ENCODE measurements at places on chromosomes 6 and 20. TPM values are rescaled to one million over a fixed set of nuclear protein-coding genes. Genes with fewer than 3 reads are reported as not detected.

Gene MATN4
- 0.10 TPM for total RNA-seq

Gene RPS10
- 941 TPM for total RNA-seq

Gene CDSN
- total RNA-seq = not detected

Gene NKX2-2
- not detected for total RNA-seq

Gene FAM217A
- not detected for total RNA-seq

Gene NKAIN2
- total RNA-seq = 37.9 TPM

Gene CCN5
- total RNA-seq = 1.6 TPM

Gene DNMT3B
- total RNA-seq = 4.7 TPM

Gene ARMC2
- 9.2 TPM for total RNA-seq

Gene POLH
- 25.8 TPM for total RNA-seq

Gene ADGRF4
- total RNA-seq = not detected

Gene GTSF1L
- total RNA-seq = not detected

Gene TCF21
- not detected for total RNA-seq

DNA sequence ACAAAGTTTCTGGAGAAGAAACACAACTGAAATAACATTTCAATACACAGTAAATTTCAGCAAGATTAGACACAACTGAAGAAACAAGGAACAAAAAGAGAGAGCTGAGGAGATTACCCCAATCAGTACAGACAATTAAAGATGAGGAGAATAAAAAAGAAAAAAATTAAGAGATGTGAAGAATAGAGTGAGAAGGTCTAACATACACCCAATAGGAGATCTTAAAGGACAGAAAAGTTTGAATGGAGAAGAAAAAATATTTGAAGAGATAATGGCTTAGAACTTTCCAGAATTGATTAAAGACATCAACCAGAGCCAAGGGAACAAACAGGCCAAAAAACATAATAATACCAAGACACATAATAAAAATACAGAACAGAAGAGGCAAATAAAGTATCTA lies 116.4 kb downstream of the HUS1B start:
- DNase-seq = no peak

DNA sequence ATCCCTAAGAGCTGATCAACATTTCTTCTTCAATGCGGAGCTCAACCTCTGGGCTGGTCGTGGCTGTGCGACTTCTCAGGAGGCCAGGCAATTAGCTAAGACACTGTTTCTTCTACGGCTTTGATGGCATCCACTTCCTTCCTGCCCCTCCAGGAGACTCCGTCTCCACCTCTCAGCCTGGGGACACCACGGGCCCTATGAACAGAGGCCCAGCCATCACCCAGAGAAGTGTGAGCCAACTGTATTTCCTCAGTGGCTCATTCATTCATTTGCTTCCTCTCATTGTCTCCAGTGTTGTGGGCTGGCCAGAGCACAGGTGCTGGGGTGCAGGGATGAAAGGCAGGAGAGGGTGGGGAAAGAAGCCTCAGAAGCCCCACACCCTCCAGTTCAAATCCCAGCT lies 51.8 kb upstream of the APCDD1L start:
- peak; percentile 24 for DNase-seq

DNA sequence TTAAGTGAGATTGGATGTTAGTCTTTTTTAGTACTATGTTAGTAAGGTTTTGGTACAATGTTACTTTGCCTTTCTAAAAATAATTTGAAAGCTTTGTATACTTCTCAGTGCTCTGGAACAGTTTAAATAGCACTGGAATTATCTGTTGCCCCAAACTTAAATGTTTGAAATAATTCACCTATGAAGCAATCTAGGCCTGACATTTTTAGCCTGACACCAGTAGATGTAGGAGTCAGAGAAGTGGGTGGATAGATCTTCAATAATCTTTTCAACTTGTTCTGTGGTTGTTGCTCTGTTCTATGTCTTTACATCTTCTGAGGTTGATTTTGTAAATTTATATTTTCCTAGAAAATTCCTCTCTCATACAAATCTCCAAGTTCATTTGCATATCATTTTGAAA lies 103.1 kb upstream of the ADGRF1 start:
- no peak for DNase-seq

- no peak for DNase-seq
Observed at GRCh38 chr6:134207421-134207820, 110.5 kb downstream of the SGK1 start.

DNA sequence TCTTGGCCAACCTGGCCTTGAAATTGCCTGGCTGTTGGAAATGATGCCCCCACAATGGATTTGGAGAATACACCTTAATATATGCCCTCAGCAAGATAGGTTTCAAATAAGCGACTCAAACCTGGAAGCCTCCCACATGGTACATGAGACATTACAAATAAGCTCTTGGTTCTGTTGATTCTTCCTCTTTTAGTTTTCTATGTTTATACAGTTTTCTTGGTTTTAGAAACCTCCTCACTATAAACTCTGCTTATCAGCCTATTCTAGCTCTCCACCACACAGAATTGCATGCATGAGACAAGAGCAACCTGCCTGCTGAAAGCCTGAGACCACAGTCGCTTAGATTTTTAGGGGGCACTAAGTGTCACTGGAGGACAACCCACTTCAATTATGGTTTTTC lies 108.8 kb upstream of the PREP start:
- DNase-seq = no peak

DNA sequence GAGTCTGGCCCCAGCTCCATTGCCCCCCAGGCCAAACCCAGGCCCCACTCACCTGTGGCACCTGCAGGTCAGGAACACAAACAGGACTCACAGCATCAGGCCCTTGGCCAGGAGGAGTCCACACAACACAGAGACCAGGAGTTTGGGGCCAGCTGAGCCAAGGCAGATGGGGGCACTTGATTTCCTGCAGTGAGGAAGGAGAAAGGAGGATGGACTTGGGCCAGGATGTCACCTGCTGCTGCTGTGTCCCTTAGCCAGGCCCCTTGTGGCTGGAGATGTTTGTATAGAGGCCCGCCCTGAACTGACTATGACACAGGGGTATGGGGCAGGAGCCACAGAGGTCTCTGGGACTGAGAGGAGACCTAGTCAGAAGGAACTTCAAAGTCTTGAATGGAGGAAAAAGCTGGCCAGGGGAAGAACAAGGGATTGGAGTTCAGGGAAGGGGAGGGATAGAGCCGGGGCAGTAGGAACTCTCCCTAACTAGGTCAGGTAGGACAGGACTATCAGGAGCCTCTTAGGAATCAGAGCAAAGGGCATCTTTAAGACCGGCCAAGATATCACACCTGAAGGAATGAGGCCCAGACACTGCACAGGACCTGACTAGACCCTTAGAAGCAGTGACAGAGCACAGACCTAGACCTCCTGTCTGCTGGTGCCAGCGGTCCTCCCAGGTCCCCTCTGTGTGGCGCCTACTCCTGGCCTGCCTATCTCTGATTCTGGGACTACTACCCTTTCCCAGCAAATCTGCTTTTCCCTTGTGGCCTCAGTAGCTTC lies 8.8 kb upstream of the TREML2 start:
- no peak for DNase-seq

- no peak for DNase-seq
Observed at GRCh38 chr6:135921188-135921587, 69.7 kb downstream of the PDE7B start.

DNA sequence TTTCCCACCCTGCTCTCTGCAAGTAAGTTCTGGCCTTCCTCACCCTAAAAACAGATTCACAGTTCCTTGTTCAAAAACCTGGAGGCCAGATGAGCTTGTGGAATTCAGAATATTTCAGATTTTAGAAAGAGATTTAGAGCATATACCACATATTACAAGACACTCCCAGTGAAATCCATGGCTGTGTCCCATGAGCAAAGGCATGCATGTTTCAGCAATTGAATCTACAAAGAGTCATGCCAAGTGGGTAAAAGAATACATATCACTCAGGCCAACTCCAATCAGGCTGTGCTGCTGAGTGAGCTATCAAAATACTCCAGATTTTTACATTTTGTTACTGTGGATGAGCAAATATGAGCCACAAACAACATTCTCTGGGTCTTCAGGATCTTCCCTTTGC lies 10.2 kb upstream of the NEDD9 start:
- no peak for DNase-seq

DNA sequence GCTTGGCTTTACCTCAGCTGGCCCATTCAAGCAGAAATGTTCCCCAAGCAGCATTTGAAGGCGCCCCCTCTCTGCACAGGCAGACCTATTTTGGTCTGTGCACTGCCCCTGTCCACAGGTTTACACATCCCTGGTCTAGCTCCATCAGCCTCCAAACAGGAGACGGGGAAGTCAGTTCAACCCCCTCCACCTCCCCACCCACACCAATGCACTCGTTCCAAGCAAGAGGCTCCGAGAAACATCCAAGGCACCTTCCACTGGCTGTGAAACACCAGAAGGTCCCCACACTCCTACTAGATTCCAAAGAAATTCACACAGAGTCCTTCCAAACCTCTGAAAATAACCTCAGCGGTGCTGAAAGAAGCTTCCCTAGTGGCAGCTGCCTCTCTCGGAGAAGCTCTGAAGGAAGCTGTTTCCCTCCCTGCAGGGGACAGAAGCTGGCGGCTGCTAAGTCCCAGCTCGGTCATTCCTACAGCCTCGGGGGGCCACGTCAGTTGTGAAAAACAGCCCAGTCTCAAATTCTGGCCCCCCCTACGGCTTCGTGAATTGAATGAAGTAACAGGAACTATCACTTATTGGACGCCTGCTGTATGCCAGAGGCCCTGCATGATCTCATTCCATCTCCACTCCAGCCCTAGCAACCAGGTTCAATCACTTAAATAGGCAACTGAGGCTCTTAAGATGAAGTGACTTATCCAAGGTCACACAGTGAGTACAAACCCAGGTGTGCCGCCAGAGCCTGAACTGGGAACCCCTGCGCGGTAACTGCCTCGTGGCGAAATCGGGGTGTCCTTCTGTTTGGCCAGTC lies 815 bp downstream of the SPATA2 start:
- peak; percentile 51 for DNase-seq

DNA sequence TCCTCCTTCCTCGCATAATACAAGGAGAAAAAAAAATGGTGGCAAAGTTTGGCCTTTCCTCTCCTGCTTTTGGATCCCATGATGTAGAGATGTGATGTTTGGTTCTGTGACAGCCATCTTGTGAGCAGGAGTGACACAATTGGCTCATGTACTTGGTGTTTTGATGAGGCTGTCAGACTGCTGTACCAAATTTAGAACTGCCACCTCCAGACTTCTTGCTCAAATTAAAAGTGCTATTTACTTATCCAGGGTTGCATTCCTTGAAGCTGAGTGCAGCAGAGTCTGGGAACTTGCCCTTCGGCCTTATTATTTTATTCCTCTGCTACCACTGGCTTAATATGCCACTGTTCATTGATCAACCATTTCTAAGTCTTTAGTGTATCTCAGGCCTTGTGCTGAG lies 21.9 kb downstream of the BCAS1 start:
- DNase-seq = no peak

DNA sequence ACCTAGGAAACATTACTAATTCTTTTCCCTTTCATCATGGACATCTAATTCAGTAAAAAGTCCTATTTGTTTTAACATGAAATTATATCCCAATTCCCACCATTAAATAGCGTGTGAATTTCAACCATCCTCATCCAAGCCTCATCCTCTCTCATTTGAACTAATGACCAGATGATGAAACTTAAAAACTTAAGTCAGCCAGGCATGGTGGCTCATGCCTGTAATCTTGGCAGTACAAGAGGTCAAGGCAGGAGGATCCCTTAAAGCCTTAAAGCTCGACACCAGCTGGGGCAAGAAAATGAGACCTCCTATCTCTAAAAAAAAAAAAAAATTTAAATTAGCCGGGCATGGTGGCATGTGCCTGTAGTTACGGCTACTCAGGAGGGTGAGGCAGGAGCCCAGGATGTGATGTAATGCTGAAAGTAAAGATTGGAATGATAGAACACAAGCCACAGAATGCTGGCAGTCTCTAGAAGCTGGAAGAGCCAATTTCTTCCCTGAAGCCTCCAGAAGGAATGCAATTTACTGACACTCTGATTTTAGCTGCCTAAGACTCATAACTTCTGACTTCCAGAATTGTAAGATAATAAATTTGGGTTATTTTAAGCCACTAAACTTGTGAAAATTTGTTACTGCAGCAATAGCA lies 27.1 kb upstream of the HAO1 start:
- DNase-seq = no peak

- no peak for DNase-seq
Observed at GRCh38 chr20:32191422-32191821, 16.1 kb downstream of the PLAGL2 start.

DNA sequence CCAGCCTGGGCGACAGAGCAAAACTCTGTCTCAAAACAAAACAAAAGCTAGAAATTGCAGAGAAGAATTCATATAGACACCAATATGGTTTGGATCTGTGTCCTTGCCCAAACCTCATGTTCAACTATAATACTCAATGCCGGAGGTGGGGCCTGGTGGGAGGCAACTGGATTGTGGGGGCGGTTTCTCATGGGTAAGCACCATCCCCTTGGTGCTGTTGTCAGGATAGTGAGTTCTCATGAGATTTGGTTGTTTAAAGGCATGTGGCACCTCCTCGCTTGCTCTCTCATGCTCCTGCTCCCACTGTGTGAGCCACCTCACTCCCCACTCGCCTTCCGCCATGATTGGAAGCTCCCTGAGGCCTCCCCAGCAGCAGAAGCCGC lies 15.2 kb downstream of the NINL start:
- DNase-seq = no peak

- no peak for DNase-seq
Observed at GRCh38 chr6:170227996-170228945, 62.6 kb downstream of the DLL1 start.

- no peak for DNase-seq
Observed at GRCh38 chr6:53239526-53239925, 90.9 kb upstream of the GCM1 start.

DNA sequence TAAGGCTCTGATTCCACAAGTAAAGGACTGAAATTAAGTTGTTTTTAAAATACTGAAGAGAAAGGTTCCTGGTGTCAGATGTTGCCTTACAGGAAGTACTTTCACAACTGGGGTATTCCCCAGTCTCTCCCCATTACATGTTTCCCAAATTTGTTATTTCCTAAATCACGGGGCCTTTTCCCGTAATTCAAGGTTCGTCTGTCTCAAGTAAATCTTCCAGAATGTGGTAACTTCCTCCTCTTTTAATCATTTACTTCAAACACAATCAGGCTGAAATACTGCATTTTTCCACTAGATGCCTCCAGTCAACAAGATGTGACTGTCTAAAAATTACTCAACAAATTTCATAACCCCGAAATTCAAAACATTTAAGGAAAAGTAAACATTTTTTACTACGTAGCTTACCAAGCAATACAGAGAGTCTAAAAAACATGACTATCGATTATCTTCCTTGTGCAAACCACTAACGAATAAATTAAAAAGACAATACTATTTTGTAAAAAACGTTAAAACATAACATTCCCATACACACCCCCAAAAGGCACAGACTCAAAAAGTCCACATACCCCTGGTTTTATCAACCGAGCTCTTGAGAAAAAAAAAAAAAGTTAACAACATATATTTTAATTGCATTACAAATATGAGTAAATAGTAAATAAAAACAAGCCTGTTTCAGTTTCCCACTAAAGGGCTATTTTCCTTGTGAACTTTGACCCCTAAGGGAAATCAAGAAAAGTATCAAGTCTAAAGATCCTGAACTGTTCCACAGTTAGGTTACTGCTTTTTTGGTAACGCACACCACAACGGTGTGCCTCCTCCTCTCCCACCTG lies 1.7 kb downstream of the SOD2 start:
- no peak for DNase-seq

DNA sequence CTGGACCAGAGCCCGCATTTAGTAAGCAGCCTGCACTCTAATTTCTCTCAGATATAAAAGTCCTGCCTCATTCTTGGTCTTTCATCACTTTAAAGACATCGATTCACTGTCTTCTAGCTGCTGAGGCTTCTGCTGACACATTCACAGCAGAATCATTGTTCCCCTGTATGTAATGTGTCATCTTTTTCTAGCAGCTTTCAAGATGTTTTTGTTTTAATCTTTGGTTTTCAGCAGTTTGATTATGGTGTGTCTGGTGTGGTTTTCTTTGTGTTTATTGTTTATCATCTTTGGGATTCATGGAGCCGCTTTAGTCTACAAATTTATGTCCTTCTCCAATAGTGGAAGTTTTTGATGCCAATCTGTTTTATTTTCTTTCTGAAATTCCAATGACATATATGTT lies 157.3 kb upstream of the STMND1 start:
- DNase-seq = no peak

Data from chondrocyte (in vitro differentiated cells).